ENCODE measurements at places on chromosomes 7 and 10.

- no peak for DNase-seq
Measured at GRCh38 chr10:54854389-54854788, 53.4 kb upstream of the PCDH15 start.

DNA sequence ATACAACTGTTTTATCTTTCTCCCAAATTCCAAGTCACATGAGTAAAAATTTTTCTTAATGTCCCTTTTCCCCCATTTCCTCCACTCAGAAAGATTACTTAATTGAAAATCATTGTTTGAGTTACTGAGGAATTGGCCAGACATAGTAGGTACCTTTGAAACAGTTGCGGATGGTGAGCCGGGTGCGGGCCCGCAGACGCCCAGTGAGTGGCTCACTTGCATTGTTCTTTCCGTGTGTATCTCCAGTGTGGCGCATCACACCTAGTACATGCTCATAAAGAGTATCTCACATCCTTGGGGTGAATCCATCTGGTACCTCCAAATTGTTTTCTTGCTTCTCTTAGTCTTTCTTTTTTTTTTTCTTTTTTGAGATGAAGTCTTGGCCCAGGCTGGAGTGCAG is 14.3 kb downstream of the TRRAP start:
- no peak for DNase-seq

DNA sequence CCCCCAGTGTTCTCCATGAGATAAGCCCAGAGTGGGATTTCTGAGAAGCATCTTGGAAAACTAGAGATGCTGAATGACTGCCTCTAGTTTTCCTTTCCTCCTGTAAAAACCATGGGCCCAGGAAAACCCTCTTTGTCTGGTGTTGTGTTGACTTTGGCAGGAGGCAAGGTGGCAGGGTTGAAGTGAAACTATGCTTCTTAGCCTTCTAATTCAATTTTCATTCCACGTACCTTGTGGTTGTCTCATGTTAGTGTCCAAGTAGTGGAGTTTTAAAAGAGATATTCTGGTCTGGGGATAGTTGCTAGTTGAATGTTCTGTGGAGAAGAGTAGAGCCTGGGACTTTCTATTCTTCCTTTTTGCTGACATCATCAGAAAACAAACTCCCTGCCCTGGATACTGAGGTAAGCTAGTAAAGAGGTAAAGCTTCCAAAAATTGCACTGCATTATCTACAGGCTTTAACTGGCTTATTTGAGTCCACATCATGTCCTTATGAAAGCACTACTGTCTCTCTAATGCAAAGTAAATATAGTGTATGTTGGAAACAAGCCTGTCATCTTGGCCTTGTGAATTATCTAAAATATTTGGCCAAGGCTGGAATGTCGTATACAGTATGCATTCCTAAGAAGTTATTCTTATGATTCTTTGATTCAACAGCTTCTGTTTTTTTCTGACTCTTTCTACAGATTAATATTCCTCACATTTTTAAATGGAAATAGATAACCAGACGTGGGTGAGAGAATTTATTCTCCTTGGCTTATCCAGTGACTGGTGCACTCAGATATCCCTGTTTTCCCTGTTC is at the start of gene OR2F2:
Gene OR2F2 (plus strand): TSS at position 708 of the 800 bp plus-strand sequence. CDS start 0 bp downstream, at position 708.
- DNase-seq = peak; percentile 70

- DNase-seq = no peak
Measured at GRCh38 chr10:102460836-102461186, 9.5 kb upstream of the C10orf95 start.

- DNase-seq = no peak
Measured at GRCh38 chr10:116697816-116698215, 44.5 kb downstream of the HSPA12A start.

GRCh38 chr10:101780818-101781654 is 2.2 kb downstream of the NPM3 start:
- peak; percentile 38 for DNase-seq

DNA sequence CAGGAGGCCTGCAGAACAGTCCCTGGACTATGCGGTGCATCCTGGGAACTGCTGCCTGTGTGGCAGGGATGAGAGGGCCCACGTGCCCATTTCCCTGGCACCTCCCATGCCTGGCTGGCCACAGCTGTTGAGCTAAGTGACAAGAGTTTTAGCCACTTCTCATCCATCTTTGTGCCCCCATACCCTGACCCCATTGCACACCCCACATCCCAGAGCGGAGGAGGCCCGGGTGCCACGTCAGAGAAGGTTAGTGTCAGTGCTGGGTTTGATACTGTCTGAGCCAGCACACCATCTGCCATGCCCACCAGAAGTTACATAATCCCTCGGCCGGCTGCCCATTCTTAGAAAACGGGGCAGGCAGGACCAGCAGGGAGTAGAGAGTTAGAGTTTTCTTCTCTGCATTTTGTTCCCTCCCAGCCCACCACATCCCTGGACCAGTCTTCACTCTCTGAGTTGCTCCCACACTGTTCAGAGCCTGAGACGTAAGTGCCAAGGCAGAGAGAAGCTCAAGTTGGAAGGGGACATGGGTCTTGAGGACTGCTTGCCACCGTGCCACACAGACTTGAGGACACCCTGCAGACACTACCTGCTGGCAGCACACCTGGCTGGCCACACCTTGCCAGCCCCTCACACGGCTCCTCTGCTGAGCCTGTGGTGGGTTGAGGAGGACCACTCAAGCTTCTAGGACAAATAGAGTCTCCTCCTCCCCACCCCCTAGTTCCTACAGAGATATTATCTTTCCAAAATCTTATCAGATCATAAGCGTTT is 13.1 kb downstream of the UNC5B start:
- no peak for DNase-seq

- no peak for DNase-seq
Measured at GRCh38 chr10:48879451-48879850, 60.2 kb downstream of the LRRC18 start.

GRCh38 chr10:132443605-132443982 is 46.6 kb downstream of the PWWP2B start:
- DNase-seq = no peak

DNA sequence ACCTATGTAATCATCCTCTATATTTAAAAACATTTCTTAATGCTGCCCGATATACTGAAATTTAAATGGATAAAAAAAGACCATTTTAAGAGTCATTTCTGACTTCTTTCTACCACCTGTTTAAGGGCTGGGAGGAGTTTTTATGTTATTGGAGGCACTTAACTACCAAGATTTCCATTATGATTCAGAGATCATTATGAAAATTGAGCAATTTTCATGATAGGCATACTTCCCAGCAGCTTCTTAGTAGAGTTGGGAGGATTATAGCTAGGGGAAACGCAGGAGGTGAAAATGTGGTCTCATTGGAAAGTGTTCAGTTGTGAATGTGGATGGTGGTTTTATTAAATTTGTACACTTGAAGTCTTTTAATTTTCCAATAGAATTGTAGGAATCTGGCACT is 28.4 kb upstream of the FAM204A start:
- DNase-seq = no peak

- DNase-seq = peak; percentile 71
Measured at GRCh38 chr7:80154656-80155333, 20.2 kb downstream of the GNAI1 start.

DNA sequence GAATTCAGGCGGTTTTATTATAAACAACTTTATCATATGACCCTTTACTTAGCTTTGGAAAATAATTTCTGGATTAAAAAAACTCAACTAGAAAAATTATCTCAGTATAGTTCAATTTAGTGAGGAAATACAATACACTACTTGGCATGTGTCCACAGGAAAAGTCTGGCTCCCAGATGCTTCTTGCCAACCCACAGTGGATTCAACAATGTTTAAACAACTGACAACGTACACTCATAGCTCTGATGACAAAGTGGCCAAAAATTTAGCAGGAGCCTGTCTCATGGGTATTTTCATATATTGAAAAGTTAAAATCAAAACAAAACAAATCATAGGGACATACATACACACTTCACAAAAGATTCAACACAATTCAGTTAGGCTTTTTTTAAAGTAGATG is 158.8 kb downstream of the SKAP2 start:
- DNase-seq = peak; percentile 93

DNA sequence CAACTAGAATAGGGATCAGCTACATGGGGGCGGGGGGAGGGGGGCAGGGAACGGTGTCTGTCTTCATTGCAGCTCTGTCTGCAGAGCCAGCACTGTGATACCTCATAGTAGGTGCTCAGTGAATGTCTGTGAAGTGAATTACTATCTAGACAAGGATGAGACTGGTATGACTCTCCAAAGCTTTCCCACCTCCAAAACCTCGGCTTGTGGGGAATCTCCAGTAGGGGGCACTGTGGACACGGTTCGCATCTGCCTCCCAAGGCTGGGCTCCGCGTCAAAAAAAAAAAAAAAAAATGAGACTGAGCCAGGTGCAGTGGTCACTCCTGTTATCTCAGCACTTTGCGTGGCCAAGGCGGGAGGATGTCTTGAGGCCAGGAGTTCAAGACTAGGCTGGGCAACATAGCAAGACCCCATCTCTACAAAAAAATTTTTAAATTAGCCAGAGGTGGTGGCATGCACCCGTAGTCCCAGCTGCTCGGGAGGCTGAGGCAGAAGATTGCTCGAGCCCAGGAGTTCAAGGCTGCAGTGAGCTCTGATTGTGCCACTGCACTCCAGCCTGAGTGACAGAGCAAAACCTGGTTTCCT is 9.6 kb downstream of the TRIM56 start:
- DNase-seq = peak; percentile 38

DNA sequence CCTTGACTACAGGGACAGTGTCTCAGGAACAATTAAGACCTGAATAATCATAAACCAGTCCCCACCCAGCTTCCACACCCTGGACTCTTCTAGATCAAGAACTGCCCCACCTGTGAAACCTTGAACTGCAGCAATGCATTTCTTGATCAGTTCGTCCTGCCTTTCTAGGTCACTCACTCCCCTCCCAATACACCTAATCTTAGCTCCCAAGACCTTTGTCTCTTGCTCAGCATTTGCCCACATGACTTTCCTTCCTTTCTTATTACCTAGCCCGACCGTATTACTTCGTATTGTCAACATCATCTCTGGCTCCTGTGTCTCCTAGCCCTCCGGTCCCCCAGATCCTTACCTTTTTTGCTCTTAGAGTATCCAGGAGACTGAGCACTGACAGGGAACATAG is 5.5 kb upstream of the NAMPT start:
- no peak for DNase-seq

- no peak for DNase-seq
Measured at GRCh38 chr7:99459087-99459486, 6.9 kb downstream of the ATP5MF start.

DNA sequence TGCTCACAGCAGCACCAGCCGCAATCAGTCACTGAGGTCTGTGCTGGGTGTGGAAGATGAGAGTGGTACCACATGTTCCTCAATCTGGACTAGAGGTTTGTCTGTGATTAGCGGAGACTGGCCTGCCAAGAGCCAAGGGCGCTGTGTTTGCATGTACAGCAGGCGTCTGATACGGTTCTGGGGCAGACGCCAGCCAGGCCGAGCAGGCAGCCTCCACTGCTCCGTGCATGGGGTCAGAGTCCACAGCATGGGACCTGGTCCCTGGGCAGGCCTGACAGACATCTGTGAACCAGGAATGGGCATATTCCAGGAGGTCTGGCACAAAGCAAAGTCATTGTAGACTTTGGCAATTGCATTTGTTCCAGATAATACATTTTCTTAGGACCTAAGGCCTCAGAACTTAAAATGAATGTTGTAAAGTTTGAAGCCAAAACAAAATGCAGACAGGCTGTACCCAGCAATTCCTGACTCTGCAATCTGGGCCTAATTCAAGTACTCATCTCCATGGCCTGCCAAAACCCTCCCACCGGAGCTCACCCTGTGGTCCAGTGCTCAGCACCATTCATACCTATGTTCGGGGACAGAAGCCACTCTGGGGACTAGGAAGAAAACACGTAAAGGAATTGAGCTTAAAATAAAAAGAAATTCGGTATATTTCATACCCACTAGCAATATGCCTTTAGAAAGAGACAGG is 50.0 kb upstream of the FAM20C start:
- peak; percentile 74 for DNase-seq

DNA sequence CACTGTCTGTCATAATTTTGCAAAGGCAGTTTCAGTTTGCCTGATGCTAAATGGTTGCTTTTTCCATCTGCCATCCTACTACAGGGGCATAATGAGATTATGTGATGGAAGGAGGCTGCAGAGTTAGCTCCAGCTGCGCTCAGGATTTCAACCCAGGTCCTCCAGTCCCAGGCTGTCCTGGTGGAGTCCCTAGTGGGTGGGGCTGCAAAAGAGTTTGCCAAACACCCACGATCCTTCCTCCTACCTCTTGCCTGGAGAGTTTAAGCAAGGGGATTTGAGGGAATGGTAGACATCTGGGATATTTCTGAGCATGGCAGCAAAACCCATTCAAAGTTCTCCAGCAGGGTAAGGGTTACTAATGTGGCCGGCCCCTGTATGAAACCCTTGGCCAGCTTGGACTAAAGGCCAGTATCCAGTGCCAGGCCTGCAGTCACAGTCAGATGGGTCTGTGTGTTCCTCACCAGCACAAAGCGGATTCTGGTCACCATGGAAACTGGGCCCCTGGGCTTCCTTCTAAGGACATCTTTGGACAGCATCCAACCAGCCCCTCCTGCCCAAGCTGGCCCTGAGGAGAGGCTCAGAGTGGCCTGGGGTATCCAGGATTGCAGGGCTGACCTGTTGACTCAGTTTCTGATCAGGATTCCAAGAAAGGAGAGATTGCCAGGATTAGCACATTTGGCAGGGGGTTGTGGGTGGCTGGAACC is 42.7 kb upstream of the CHST3 start:
- DNase-seq = peak; percentile 54

- DNase-seq = no peak
Measured at GRCh38 chr10:20313665-20314064, 497.4 kb downstream of the PLXDC2 start.

- DNase-seq = no peak
Measured at GRCh38 chr7:129457101-129457500, 22.9 kb downstream of the STRIP2 start.

- peak; percentile 56 for DNase-seq
Measured at GRCh38 chr10:89213191-89213808, 6.2 kb upstream of the CH25H start.

- DNase-seq = no peak
Measured at GRCh38 chr7:136635751-136636150, 232.7 kb upstream of the CHRM2 start.

DNA sequence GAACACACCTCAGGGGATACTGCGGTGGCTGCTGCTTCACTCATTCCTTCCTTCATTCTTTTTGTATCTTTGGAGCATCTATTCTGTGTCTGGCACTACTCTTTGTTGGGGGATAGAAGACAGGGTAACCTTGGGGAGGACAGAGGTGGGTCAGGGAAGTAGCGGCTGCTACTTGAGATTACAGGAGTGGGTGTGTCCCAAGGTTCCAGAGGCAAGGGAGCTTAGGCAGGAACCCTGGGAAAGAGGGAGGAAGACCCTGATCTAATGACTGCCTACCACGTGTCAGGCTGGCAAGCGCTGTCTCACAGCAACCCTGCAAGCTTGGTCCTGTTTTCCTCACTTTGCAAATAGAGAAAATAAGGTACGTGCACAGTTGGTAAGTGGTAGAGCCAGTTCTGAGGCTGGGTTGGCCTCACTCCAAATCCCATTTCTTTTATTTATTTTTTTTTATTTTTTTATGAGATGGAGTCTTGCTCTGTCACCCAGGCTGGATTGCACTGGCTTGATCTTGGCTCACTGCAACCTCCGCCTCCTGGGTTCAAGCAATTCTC is 985.9 kb upstream of the ZNF722 start:
- DNase-seq = no peak

DNA sequence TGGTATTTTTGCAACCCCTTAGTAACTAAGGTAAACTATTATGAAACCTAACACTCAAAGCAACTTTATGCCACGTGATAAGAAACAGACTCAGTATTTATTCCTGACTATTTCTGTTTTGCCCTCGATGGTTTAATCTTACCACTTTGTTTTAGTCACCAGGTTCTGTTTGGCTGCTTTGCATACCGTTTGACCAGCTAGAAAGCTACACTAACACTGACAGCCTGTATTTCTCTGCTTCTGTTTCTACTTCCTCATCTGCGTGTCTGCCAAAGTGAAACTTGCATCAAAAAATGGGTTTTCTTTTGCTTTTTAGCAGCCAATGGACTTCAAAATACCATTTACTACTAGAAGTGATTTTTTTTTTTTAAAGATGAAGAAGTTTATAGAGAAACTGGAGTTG is 802.5 kb downstream of the GRM8 start:
- no peak for DNase-seq

All from fibroblast of gingiva (primary cell).